ENCODE measurements at places on chromosomes 13 and 19. TPM values are rescaled to one million over a fixed set of nuclear protein-coding genes. Genes with fewer than 3 reads are reported as not detected.

Gene KLF1
- not detected for total RNA-seq

Gene SYDE1
- 6.6 TPM for total RNA-seq

Gene ZNF649
- 7.0 TPM for total RNA-seq

Gene ATP4B
- not detected for total RNA-seq

Gene ZNF415
- 2.3 TPM for total RNA-seq

Gene PROSER3
- total RNA-seq: 19.5 TPM

Gene CYP4F8
- not detected for total RNA-seq

Gene PALM
- 6.7 TPM for total RNA-seq

Gene MEF2B
- 0.93 TPM for total RNA-seq

Gene CGB1
- total RNA-seq: 2.4 TPM
